ENCODE measurements at places on chromosomes 4 and X. TPM values are rescaled to one million over a fixed set of nuclear protein-coding genes. Genes with fewer than 3 reads are reported as not detected.

Gene AREG
- 230 TPM for total RNA-seq

Gene DCX
- not detected for total RNA-seq

Gene CT45A3
- not detected for total RNA-seq

Gene EREG
- total RNA-seq = 422 TPM

Gene RASL11B
- total RNA-seq = 0.64 TPM

Data from Calu3 (cell line).